ENCODE measurements at places on chromosomes 11 and 22.

GRCh38 chr11:101478587-101479369 lies 105.0 kb downstream of the TRPC6 start:
- DNase-seq, result no peak

DNA sequence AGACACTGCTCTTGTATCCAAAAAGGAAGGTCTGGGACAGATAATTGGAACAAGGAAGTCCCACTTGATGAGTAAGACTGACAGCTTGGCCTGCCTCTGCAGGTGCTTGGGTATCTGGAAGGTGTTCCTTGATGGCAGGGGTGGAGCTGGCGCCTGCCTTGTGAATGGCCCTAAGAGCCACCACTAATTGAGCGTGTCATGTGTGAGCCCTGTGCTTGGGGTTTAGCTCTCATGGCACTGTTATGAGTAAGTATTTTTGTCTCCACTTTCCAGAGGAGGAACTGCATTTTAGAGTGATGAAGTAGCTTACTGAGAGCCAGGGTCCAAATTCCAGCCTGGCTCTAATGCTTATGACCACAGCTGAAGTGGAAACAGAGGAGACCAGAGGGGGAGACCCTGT lies 71.2 kb upstream of the NECTIN1 start:
- no peak for DNase-seq

DNA sequence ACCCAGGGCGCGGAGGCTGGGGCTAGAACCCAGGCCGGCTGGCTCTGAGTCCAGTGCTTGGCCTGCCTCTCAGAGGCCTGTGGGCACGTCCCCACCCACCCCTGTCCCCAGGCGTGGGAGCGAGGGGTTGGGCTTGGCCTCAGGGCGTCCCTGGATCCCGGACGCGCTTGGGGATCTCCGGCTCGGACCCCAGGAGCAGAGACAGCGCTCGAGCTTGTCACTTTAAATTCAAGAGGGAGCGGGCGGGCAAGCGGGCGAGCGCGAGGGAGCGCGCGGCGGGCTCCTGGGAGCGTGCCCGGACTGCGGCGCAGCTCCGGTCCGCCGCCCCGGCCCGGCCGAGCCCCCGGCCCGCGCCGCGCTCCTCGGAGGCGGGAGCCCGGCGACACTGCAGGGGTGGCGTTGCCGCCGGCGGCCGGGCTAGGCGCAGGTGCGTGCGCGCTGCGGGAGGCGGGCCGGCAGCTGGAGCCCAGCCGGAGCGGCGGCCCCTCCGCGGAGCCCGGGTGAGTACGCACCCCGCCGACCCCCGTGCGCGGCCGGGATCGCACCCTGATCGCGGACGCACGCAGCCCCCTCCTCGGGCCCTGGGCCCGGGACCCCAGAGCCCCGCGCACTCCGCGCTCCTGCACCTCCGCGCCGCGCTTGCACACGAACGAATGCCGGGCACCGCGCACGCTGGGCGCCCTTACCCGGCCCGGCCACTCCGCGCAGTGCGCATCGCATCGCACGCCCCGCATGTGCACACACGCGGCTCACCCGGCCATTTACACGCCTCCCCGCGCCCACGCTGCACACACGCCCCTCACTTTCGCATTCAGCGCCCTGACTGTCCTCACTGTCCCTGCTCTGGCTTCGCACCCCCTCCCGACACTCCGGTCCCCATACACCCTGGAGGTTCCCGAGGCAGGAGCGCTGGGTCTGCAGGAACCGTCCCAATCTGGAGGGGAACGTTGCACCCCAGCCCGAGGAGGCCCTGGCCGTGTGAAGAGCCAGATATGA lies at the start of gene SYT12:
SYT12 (plus strand) TSS at position 174 of the 996 bp plus-strand sequence. CDS start 7,011 bp downstream, outside the sequence.
- DNase-seq, result no peak

DNA sequence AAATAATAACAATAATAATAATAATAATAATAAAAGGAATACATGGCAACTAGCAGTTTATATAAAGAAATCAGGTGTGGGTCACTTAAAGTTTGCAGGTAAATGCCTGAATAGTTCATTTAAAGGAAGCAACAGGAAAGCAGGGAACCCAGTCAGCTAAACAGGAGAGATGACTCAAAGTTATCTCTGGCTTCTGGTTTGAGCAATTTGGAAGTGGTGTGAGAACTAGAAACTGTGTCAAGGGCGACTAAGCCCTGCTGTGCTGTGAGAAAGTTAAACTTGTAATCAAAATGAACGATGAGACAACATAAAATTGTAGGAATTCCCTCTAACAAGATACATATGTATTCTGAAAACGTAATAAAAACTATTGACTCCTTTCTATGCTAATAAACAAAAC lies 35.5 kb downstream of the SLC22A9 start:
- DNase-seq, result no peak

- peak; percentile 23 for DNase-seq
Observed at GRCh38 chr22:23915290-23915689, 21.1 kb downstream of the MIF start.

DNA sequence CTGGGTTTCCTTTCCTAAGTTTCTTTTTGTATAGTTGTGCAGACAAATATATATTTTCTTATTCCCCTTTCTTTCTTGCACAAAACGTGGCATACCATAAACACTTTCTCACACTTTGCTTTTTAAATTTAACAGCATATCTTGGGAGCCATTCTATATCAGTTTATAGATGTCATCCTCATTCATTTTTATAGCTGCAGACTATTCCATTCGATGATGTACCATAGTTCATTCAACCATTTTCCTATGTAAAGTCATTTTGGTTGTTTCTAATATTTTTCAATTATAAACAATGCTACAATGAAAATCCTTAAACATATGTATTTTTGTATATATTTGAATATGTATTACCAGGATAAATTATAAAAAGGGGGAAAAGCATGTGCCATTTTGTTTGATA lies 102.5 kb downstream of the RRM1 start:
- no peak for DNase-seq

GRCh38 chr22:38136607-38137006 lies 26.1 kb upstream of the BAIAP2L2 start:
- DNase-seq, result no peak

GRCh38 chr11:116545912-116546311 lies 226.9 kb downstream of the BUD13 start:
- no peak for DNase-seq

- no peak for DNase-seq
Observed at GRCh38 chr11:134733646-134734045, 321.6 kb upstream of the B3GAT1 start.

- no peak for DNase-seq
Observed at GRCh38 chr22:47205554-47205953, 443.1 kb downstream of the TBC1D22A start.

DNA sequence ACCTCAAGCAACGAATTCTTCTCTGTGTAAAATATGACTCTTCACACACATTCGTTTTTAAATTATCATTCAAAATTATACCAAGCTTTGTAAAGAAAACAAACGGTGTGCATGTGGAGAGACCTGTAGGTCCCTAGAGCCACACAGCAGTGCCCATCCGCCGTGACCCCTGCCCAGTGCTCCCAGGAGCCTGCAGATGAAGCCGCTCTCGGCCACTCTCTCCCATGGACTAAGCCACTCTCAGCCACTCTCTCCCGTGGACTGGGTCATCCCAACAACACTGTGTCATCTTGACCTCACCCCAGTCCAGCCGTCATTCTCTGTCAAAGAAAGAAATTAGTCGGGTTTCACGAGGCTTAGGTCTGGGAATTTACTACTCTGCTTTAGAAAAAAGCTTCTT lies 391.6 kb downstream of the BRD1 start:
- DNase-seq, result no peak

DNA sequence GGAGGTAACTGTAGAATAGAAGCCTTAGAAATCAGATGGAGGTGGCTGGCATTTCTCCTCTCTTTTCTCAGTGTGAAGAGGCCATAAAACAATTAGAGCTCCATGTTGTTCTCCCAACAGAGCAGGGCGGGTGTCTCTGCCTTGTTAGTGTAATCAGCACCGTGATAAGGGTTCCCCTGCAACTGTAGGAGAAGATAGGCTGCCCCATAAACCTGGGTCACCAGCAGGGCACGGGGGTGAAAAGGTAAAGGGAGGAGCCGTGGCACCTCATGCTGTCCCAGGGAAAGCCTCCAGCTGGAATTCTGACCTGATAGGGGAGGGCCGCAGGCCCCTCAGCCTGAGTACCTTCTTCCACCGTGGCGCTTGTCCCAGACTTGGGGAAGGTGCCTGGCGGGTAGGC lies 68.7 kb downstream of the ISX start:
- DNase-seq, result no peak

DNA sequence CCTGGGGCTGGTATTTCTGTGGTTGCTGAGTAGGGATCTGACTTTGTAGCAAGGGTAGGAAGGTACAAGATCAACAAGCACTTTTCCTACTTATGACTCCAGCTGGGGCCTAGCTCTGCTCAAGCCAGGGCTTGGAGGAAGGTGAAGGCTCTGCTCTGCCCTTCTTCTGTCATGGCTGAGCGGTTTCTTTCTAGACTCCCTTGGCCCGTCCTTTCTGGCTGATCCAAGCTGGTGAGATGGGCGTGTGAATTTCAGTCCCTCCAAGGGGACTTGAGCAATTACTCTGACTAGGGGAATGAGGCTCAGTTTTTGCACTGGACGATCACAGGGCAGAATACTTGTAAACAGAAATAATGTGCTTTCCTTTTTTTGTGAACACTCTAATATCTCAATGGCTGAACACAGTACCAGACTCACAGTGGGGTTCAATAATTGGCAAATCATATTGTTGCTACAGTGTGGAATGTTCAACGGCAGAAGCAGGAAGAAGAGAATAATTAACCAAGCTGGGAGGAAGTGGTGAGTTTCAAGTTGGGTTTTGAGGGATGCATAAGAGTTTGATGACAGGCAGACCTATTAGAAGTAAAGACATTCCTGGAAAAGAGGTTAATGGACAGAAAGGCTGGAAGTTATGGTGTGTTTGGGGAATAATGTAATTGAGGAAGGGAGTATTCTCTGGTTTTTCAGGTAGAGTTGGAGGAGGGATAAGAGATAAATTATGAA lies 507.6 kb downstream of the MIAT start:
- no peak for DNase-seq

DNA sequence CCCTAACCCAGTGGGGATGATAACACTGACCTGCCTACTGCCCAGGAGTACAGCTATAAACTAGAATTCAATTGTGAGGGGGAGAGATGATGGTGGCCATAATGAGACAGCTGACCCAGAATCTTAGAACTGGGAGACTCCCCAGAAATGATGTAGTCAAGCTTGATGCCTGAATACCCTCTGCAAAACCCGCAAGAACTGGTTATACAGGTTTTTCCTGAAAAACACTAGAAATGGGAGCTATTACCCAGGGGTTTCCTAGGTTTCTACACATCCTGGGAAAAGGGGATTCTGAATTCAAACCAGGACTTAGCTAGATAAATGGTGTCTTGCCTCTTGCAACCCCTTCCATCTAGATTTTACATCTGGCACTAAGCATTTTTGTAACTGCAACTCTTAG lies 113.8 kb upstream of the NARS2 start:
- DNase-seq, result no peak

DNA sequence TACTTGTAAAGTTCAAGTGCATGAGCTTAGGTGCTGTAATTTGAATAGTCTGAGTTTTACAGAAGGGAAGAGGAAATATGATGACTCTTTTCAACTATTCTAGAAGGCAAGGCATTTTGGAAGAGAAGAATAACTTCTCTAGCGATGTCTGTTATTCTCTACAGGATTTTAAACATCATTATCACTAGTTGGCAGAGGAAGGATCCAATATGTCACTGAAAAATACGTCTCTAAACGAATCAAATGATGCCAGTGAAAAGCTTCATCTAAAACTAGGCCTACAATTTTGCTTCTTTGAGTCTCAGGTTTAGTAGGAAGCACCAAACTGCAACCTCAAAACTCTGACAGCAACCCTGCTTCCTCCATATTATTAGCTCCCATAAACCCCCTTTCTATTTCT lies 581.4 kb downstream of the DLG2 start:
- DNase-seq, result no peak

- DNase-seq, result no peak
Observed at GRCh38 chr11:6608726-6609501, 3.1 kb downstream of the TAF10 start.

DNA sequence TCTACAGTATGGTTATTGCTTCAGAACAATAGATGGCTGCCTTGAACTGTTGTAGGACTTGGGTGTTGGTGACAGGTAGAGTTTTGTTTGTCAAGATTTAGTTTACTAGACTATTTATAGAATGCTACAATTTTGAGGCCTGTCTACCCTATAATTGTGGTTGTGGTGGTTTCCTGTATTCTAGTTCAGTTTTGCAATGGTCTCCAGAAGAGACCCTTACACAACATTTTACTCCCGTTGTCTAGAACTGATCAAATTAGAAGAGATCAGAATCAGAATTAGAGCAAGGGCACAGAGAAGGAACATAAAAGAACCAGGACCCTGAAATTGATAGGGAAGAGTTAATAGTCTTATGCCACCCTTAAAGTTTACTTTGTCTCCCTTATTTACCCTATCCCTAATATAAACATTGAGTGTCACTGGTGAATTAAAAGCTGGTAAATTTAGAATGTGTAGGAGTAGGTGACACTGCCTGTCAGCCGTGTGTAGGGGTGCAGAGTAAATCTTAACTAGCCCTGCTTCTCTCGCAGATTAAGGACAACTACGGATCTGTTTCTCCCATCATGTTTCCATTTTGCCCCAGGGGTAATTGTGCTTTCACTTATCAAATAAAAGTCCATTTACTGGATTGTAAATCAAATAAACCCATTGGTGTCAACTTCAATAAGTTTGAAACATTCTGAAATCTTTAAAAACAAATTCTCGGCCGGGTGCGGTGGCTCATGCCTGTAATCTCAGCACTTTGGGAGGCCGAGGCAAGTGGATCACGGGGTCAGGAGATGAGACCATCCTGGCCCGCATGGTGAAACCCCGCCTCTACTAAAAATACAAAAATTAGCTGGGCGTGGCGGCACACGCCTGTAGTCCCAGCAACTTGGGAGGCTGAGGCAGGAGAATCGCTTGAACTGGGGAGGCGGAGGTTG lies 10.9 kb upstream of the PHLDB1 start:
- DNase-seq, result no peak

DNA sequence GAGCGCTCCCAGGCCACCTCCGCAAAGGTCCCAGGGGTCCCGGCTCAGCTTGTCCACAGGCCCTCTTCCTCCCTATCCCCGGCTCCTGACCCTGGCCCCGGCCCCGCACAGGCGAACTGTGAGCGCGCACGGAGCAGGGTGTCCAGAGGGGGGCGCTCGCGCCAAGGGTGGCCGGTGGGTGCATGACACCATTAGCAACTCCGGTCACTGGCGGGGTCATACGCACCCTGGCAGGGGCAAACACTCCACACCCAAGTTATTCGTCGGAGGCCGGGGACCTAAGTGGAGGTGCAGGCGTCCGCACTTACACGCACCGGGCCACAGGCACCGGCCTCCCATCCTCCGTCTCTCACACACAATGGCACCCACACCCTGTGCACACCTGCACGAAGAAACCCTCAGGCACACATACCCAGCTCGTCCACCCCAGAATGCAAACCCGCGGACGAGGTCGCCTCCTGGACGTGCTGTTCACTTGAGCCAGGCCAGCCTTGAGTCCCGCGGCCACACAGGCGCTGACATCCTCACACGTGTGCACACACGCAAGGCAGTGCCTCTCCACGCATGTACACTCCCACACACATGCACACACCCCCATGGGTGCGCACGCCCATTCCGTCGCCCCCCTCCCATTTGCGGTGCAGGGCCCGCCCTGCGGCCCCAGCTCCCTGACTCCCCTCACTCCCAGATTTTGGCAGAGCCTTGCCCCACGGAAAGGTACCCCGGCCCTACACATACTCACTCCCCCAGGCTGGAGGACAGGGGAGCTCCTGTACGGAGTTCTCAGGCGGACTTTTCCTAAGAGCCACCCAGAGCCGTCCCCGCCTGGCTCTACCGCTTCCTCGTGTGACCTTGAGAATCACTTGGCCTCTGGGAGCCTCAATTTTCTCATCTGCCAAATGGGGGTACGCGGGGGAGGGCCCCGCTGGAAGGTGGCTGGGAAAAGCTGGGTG lies at the start of gene RASGRP2:
RASGRP2 (minus strand) TSS at position 552 of the 953 bp plus-strand sequence. CDS start 1,276 bp downstream, outside the sequence.
- peak; percentile 67 for DNase-seq

Measured in germinal center (tissue), 1 donor.